Left ventricle myocardium inferior (tissue), 1 donor: ENCODE measurements at places on chromosomes 6 and 20.

- DNase-seq: peak; percentile 57
- H3K27ac ChIP-seq: no peak overlapping the region
- peak overlapping the region; percentile 60 for H3K4me3 ChIP-seq
- H3K36me3 ChIP-seq: no peaks in the 10 kb centered on the region
Observed at GRCh38 chr6:160766989-160767646, 65.1 kb downstream of the PLG start.

DNA sequence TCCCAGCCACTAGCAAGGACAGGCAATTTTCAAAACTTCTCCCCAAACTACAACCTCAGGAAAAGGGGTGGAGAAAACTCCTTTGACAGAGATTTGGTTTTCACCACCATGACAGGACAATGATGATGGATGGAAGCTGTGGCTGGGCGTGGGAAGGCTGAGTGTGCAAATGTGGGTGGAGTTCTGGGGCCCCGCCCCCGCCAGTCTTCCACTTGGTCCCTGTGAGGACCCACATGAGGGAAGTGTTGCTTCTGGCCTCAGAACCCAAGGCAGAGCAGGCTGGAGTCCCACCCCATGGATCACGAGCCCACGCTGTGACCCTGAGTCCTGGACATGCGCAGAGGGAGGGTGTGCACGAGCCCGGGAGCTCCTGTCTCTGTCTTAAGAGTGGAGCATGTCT lies 21.5 kb upstream of the MRGBP start:
- no peaks in the 10 kb centered on the region for H3K36me3 ChIP-seq
- H3K27ac ChIP-seq: no peak overlapping the region
- DNase-seq: no peak
- peaks cover 4% of the 10 kb centered on the region for H3K4me1 ChIP-seq

GRCh38 chr6:32815115-32815514 lies 1.7 kb downstream of the HLA-DOB start:
- H3K27me3 ChIP-seq: no peaks in the 10 kb centered on the region
- no peak for DNase-seq
- no peaks in the 10 kb centered on the region for H3K36me3 ChIP-seq
- peaks cover 19% of the 10 kb centered on the region for H3K4me1 ChIP-seq
- no peak overlapping the region for H3K27ac ChIP-seq
- no peak overlapping the region for H3K4me3 ChIP-seq

DNA sequence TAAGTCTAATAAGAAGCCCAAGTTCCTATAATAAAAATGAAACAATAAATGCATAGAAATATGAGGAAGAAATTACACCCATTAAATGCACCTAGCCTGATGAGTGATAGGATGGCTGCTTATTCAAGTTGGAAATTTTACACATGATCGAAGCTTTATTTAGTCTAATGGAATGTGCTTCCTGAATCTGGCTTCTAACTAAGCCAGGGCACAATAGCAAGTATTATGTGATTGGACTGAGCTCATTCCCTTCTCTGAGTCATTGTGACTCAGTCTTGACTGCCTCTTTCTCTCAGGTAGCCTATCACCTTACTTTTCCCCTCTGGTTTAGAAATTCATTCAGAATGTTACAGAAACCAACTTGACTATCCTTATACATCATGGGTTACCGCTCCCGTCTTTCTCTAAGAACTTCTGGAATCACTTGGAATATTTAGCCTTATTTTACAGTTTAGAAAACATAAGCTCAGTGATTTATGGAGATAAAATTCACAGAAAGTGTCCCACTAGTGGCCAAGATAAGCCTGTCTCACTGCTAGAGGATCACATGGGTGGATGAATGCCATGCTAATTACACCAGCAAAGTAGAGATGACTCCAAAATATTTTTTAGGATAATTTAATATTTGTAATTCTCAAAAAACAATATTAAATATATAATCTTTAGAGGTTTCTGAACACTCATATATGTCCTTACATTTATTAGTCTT lies 505.3 kb upstream of the JAG1 start:
- H3K27me3 ChIP-seq: no peaks in the 10 kb centered on the region
- peaks cover 10% of the 10 kb centered on the region for H3K4me1 ChIP-seq

DNA sequence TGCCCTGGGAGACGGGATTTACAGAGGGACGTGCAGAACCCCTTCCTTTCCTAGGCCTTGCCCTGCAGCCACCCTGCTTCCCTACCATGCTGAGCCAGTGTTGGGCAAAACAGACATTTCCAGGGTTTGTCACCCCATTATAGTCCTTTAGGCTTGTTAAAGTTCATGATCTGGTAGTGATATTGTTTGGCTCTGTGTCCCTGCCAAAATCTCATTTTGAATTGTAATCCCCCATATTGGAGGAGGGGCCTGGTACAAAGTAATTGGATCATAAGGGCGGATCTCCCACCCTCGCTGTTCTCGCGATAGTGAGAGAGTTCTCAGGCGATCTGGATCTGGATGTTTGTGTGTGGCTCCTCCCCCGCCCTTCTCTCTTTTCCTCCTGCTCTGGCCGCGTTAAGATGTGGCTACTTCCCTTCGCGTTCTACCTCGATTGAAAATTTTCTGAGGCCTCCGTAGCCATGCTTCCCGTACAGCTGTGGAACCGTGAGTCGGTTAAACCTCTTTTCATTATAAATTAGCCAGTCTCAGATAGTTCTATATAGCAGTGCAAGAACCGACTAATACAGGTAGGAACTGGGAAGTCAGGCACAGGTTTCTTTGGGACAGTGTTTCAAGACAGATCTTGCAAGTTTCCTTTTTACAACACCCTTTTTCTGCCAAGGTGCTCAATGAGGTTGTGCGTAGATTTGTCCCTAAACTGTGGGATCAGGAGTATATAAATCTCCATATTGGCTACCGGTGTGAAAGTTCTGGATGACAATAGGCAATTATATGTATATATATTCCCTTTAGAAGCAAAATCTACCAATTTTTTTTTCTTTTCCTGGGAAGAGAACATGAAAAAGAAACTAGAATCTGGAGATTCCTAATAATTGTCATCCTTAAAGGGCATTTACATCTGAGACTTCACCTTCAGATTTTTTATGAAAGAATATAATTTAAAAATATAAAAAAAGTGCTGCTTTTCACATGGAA lies 152.1 kb downstream of the SAMD5 start:
- H3K27ac ChIP-seq: no peak overlapping the region
- no peaks in the 10 kb centered on the region for H3K27me3 ChIP-seq
- no peak overlapping the region for H3K4me3 ChIP-seq

DNA sequence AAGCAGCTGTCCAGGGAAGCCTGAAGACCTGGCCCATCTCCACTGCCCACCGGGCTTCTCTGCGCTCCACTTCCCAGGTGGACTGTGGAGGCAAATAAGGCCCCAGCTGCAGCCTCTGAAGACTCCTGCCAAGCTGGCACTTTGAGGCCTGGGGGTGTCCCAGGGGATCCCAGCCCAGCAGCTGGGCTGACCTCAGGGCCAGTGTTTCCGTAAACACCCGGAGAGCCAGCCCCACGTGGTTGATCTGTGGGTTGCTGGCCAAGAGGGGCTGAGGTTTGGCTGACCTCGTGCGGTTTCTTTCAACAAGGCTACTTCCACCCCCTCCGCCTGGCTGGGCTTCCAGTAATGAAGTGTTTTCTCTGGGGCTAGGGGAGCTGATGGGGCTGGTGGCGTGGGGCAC lies 12.4 kb upstream of the CCN5 start:
- H3K4me3 ChIP-seq: peak overlapping the region; percentile 20
- H3K36me3 ChIP-seq: no peaks in the 10 kb centered on the region
- H3K27ac ChIP-seq: peak overlapping the region; percentile 85
- peak; percentile 91 for DNase-seq
- H3K27me3 ChIP-seq: no peaks in the 10 kb centered on the region

GRCh38 chr20:61846741-61847419 lies 218.8 kb downstream of the TAF4 start:
- no peak overlapping the region for H3K4me3 ChIP-seq
- no peak for DNase-seq
- no peaks in the 10 kb centered on the region for H3K4me1 ChIP-seq
- H3K36me3 ChIP-seq: no peaks in the 10 kb centered on the region
- H3K27me3 ChIP-seq: peaks cover 90% of the 10 kb centered on the region

GRCh38 chr20:50041246-50041873 lies 58.6 kb downstream of the SNAI1 start:
- peaks cover 13% of the 10 kb centered on the region for H3K4me1 ChIP-seq
- DNase-seq: no peak
- no peaks in the 10 kb centered on the region for H3K27me3 ChIP-seq
- no peaks in the 10 kb centered on the region for H3K36me3 ChIP-seq

- H3K4me3 ChIP-seq: no peak overlapping the region
- H3K27ac ChIP-seq: no peak overlapping the region
- H3K4me1 ChIP-seq: peaks cover 46% of the 10 kb centered on the region
- DNase-seq: no peak
- H3K27me3 ChIP-seq: no peaks in the 10 kb centered on the region
- H3K36me3 ChIP-seq: no peaks in the 10 kb centered on the region
Observed at GRCh38 chr6:150230832-150231524, 88.1 kb downstream of the PPP1R14C start.

DNA sequence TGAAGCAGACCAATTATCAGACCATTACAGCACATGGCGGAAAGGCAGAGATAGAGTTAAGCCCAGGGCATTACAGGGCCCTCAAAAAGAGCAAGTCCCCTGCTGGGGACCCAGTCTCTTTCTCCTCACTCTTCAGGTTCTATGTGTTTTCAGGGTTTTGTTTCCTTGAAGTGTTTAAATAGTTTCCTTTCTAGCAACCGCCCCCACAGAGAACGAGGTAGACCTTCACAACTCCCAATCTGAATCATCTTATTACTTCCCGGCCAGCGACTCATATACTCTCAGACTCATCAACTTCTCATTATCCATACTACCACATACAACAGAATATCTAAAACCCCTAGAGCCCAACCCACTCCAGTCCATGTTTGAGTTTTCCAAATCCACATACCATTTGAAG lies 526.6 kb upstream of the ARID1B start:
- no peak overlapping the region for H3K27ac ChIP-seq
- no peaks in the 10 kb centered on the region for H3K27me3 ChIP-seq
- H3K4me1 ChIP-seq: no peaks in the 10 kb centered on the region
- DNase-seq: no peak

- no peak overlapping the region for H3K27ac ChIP-seq
- H3K36me3 ChIP-seq: peaks cover 25% of the 10 kb centered on the region
- no peaks in the 10 kb centered on the region for H3K27me3 ChIP-seq
- H3K4me1 ChIP-seq: peaks cover 36% of the 10 kb centered on the region
Observed at GRCh38 chr6:154414021-154414813, 57.6 kb upstream of the IPCEF1 start.

DNA sequence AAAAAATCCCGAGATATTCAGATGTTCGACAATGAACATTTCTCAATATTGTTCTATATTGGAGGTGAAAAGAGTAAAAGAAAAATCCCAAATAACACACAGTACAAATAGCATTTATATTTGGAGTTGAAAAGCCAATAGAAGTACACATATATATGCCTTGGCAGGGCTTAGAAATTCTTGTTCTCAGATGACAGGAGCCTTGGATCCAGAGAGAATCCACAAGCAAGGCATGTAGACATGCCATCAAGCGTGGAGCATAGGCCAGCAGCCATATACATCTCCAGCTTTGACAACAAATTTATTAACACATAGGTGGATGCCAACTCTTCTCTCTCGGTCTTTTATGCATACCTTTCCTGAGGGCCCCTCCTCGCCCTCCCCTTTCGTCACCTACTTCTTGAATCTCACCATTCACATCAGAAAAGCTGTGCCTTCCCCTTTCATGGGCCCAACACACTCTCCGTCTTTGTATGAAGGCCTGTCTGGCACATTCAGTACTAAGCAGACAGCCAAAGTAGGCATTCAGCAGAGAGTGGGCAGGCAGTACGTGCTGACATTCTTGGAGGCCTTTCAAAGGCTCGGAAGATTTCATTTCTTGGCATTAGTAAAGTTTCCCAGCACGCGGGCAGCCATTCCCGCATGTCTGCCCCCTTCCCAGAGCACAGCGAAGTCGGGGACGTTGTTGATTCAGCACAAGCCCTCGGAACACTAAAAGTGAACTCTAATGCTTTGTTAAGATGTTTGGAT lies 18.2 kb downstream of the NEDD9 start:
- peak overlapping the region; percentile 87 for H3K27ac ChIP-seq
- H3K36me3 ChIP-seq: peaks cover 11% of the 10 kb centered on the region
- H3K4me3 ChIP-seq: peak overlapping the region; percentile 30
- peaks cover 100% of the 10 kb centered on the region for H3K4me1 ChIP-seq

- no peak overlapping the region for H3K27ac ChIP-seq
- no peaks in the 10 kb centered on the region for H3K27me3 ChIP-seq
Observed at GRCh38 chr6:143234734-143235133, 174.0 kb downstream of the AIG1 start.

GRCh38 chr6:142906945-142907470 lies 38.0 kb downstream of the HIVEP2 start:
- H3K27me3 ChIP-seq: no peaks in the 10 kb centered on the region
- no peaks in the 10 kb centered on the region for H3K36me3 ChIP-seq
- H3K4me3 ChIP-seq: no peak overlapping the region
- H3K4me1 ChIP-seq: peaks cover 18% of the 10 kb centered on the region

DNA sequence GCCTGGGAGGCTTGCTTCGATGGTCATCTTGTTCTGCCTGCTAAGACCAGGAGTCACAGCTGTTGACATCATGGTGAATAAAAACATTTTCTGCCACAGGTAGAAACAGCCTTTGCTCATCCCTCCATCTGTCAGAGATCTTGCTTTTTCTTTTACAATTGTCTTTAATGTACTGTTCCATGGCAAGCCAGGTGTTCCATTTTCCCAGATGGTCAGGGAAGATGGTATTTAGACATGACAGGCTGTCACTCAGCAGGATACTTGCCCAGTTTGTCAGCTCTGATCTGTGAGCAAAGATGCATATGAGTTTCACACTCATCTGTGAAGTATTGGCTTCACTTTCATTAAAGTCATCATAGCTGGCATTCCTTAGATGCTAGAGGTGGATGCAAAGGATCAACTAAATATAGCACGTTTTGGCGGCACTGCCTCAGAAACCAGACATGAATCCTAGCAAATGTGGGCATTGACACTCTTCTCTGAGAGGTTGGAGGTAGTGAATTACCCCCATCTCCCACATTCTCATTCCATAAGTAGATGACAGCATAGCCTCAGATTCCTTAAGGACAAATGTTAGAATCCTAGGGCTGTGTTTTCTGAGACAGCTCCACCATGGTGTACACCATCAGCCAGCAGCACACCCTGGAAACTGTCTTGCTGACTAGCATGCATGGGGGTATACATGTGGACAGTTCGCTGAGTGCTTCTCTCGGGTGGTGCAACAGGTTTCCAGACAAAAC lies 4.2 kb downstream of the SSTR4 start:
- peaks cover 19% of the 10 kb centered on the region for H3K4me1 ChIP-seq
- H3K36me3 ChIP-seq: no peaks in the 10 kb centered on the region
- no peak for DNase-seq
- H3K27ac ChIP-seq: no peak overlapping the region

- H3K27ac ChIP-seq: no peak within 1 kb of the TSS
- peaks cover 90% of the 10 kb centered on the region for H3K27me3 ChIP-seq
- no peak within 1 kb of the TSS for H3K4me3 ChIP-seq
- DNase-seq: no peak
- H3K4me1 ChIP-seq: no peaks in the 10 kb centered on the region
- H3K36me3 ChIP-seq: no peaks in the 10 kb centered on the region
Observed at GRCh38 chr6:32763421-32763820, at the start of gene HLA-DQB2. Gene HLA-DQB2 (minus strand): TSS chr6:32763532. CDS start chr6:32763470, 62 bp downstream.

DNA sequence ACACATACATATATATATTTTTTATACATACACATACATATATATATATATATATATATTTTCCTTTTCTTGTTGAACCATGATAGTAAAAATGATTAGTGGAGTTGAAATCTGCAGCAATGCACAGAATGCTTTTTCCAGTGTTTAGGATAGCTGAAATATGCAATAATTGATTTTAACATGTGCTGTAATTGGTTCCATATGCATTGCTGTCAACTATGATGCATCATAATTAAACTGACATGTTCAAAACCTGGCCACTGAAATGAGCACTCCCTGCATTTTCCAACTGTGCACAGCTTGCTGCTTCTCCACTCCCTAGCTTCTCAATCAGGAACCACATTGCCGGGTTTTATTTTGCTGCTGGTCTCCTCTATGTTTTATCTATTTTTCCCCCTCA lies 358.3 kb downstream of the PAX1 start:
- H3K36me3 ChIP-seq: no peaks in the 10 kb centered on the region
- no peak overlapping the region for H3K27ac ChIP-seq
